ENCODE measurements at places on chromosomes 13 and 19.
A peak's percentile ranks its signal among the peaks of the same experiment; 100 is the strongest.

- no peak for DNase-seq
These were observed 10.4 kb upstream of the SACS start for GRCh38 chr13:23443878-23444277.

DNA sequence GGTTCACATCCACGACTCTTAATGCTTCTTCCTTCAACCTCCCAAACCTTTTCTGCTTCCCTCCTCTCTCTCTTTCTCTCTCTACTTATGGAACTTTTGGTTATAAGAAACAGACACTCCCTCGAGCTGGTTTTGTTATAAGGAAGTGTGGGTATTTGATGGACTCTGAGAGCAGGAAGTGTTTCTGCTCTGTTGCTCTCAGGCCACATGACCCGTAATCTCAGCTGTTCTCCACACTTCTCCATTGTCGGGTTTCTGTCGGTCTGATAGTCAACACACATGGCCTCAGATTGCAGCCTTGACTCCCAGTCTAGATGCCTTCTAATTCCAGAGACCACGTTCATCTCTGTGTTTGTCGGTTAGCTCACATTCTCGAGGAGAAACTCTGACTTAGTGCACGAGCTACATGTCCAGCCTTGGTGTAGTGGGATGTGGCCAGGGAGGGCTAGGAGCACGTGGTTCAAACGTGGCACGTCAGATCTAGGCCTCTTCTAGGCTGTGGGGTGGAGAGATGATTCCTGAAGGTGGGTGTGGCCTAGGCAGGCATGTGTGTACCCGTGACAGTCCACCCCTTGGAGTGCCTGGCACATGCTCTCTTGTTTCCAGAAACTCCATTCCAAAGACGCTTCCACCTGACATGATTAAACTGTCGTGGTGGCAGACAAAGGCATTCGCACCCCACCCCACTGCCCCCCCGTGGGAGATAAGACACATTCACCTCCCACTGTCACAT lies 26.3 kb downstream of the CNFN start:
- DNase-seq: no peak

DNA sequence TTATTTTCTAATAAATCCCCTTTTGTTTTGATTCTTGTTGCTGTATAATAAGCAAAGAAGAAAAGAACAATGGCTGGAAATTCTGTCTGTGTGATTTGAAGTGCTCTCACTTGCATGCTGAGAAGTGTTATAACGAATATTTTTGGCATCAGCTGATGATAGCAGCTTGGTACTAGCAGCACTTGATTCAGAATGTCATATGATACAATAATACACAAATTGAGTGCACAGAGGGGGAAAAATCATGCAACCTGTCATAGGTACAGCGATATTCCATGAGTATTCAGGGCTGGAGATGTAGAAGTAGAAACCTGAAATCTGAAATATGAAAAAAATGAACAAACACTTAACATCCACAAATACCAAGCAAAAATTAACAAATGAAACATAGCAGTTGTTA lies 108.1 kb downstream of the FGF14 start:
- DNase-seq: no peak

- no peak for DNase-seq
These were observed 18.5 kb upstream of the C19orf33 start for GRCh38 chr19:38285567-38285966.

DNA sequence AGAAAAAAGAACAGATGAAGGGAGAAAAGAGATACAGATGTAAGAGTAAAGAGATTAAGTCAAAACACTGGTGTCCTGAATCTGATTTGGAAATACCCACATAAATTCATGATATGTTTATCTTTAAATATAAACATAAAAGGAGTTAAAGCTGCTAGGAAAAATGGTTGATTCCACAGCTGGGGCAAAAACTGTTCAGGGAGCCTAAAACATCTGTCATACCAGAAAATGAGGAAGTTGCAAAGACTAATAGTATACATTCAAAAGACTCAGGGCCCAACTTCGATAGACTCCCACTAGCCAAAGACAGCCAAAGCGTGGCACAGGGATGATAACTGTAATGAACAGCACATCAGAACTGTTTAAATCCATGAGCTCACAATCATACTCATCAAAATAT lies 62.0 kb downstream of the ABCC4 start:
- DNase-seq: no peak

GRCh38 chr19:54035215-54036178 lies 28.2 kb downstream of the VSTM1 start:
- DNase-seq: no peak

GRCh38 chr13:113364311-113364889 lies 470 bp upstream of the GRTP1 start:
- DNase-seq: no peak

DNA sequence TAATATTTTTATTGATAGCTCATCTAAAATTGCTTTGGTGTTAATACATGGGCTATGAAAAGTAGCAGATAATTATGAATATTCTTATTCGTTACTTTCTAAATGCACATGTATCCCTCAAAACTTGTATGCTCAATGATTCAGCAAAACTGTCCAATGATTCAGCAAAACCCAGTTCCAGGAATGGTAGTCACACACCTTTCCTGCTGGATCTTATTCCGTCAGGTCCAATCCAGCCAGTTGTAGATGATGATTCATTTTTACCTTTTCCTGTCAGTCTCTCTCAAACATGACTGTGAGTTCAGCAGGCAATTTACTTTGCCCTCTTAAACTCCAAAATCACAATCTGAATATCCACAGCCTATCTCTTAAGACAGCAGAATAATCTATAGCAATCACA lies 1082.6 kb downstream of the EFNB2 start:
- no peak for DNase-seq

- no peak for DNase-seq
These were observed 17.8 kb downstream of the PEG3 start for GRCh38 chr19:56822755-56823154.

GRCh38 chr13:30268673-30269072 lies 38.7 kb downstream of the KATNAL1 start:
- no peak for DNase-seq

DNA sequence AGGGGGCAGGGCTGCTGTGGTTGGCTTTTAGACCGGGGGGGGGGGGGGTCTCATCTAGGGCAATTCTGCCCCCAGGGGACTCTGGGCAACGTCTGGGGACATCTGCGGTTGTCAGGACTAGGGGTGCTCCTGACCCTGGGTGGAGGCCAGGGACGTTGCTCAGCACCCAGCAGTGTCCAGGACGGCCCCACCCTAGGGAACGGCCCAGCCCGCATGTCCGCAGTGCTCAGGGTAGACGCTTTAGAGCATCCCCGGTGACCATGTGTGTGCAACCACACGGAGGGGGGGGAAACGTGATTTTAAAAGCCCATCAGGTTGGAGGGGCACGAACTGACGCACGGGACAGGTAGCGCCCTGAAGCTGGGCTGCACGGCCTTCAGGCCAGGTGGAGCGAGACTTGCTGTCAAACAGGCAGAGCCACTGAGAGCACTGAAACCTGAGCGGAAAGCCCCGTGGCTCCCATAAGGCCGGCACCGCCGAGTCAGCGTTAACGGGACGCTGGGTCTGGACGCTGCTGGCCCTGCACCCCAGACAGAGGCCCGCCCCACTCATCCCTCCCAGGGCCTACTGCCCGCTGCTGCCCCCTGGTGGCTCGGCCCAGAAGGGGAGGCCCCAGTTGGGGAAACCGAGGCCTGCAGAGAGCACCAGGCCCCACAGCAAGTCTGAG lies 8.3 kb downstream of the CACTIN start:
- DNase-seq: peak; percentile 89

DNA sequence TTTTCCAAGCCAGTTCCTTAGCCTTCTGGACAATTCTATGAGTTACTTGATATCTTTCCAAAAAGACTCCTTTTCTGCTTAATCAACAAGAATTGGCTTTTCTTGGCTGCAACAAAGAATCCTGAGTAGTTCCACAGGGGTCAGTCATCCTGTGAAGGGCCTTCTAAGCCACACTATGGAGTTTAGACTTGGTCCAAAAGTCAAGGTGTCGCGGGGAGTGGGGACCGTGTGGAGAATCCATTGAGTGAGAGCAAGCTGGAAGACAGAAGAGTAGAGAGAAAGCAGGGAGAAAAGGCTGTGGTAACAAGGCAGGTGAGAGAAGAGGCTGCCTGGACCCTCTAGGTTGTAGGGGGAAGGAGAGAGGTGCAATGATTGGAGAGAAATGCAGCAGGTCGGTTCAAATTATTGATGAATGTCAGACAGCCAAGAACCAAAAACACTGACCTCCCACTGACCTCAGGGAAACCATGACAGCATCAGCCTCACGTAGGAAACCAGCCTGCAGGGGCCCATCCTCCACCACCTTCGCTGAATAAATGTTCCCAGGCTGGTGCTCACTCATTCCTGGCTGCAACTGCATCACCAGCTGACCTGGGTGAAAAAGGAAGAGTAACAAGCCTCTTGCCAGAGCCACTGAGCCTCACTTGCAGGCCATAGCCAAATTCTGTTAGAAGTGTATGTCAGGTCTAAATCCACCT lies 7.1 kb upstream of the IFT88 start:
- no peak for DNase-seq

DNA sequence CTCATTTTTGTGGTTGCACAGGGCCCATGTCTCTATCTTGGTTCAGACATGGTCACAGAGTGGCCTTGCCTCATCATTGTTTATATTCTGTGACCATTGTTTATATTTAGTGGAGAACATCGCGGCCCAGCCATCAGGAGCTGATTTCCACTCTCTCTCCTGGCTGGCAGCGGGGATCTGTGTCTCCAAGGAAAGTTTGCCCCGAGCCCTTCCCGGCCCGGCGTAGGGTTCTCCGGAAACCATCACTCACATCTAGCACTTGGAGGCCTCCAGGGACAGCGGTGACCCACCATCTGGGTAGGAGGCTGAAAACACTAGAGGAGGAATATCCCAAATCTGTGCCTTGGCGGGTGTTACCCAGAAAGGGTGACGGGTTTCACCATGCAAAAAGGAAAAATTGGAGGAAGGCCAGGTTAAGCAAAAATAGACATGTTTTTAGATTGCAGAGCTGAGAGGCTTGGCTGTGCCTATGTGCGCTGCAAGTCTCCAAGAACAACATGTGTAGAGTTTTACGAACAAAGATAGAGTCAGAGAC lies 726 bp upstream of the ZNF358 start:
- DNase-seq: no peak

GRCh38 chr13:41457589-41458186 lies 338 bp downstream of the RGCC start:
- no peak for DNase-seq

- DNase-seq: no peak
These were observed 10.5 kb downstream of the PVR start for GRCh38 chr19:44653977-44654774.

DNA sequence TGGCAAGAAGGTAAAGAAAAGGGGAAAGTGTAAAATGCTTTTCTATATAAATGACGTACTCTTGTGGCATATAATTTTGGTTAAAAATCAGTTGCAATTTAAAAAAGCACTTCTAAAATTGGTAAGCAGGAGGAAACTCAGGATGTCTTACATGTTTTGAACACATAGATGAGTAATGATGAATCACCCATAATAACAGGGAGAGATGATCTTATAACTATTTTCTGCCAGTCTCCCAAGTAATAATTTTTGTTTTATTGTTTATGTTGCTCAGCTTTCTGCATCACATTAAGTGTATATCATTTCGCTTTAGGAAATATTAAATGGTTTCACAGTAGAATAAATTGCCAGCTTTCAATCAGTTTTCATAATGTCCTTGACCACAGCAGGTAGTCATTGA lies 1430.7 kb upstream of the PCDH20 start:
- no peak for DNase-seq

GRCh38 chr19:4120559-4121272 lies 3.2 kb downstream of the MAP2K2 start:
- DNase-seq: no peak

GRCh38 chr13:94427313-94427953 lies 52.0 kb downstream of the DCT start:
- no peak for DNase-seq

- no peak for DNase-seq
These were observed 1.5 kb downstream of the WASF3 start for GRCh38 chr13:26558987-26559386.

DNA sequence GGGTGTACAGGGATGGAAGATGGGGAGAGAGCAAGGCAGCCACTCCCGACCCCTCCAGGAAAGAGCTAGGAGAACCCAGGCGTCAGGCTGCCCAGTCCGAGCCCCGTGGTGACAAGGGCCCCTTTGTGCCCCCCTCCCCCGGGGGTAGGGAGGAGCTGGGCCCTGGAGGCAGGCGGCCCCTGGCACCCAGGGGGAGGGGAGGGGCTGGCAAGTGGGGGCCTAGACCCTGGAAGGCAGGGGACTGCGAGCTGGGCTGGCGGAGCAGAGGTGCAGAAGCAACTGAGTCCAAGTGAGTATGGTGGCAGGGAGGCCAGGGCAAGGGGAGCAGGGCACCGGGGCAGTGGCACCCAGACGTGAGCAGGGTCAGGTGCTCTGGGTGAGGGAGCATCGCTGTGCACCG lies at the start of gene MAG:
Gene MAG (plus strand): TSS at position 246 of the 400 bp plus-strand sequence. CDS start 3,248 bp downstream, outside the sequence.
- no peak for DNase-seq

GRCh38 chr13:65103351-65103750 lies 2126.8 kb downstream of the PCDH9 start:
- DNase-seq: no peak

- no peak for DNase-seq
These were observed 27.4 kb downstream of the GRIK5 start for GRCh38 chr19:42042455-42043170.

- no peak for DNase-seq
These were observed 38.4 kb upstream of the RCBTB2 start for GRCh38 chr13:48571126-48571913.
